ENCODE measurements at places on chromosomes 13 and 19. TPM values are rescaled to one million over a fixed set of nuclear protein-coding genes. Genes with fewer than 3 reads are reported as not detected.

PGLYRP2 gene
- total RNA-seq: not detected

ZNF226 gene
- 17.9 TPM for total RNA-seq

CEACAM7 gene
- total RNA-seq: 753 TPM

ANGPTL8 gene
- not detected for total RNA-seq

- DNase-seq: no peak
Observed at GRCh38 chr13:102960959-102961358, 105.3 kb downstream of the SLC10A2 start.

- DNase-seq: peak; percentile 43
Observed at GRCh38 chr13:44050450-44051063, 170.9 kb downstream of the LACC1 start.

DNA sequence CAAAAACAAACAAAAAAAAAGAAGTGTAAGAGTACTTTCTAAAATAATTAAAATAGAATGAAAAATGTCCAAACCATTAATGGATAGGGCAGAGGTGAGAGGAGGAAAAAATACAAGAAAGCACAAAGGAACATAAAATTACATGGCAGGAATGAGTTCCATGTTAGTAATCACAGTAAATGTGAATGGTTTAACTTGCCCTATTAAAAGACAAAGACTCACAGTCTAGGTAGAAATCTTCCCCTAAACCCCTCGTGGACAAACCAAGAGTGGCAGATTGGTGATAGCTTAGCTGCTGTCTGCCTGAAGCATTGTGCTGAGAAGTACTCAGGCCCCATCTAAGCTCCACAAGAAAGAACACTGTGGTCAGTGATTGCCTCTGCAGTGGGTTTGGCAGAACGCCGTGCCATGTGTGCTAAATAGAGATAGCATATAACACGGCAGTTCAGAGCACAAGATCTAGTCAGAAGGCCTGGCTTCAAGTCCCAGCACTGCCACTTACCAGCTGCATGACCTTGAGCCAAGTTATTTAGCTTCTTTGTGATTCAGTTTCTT is 103.5 kb downstream of the DPF1 start:
- no peak for DNase-seq

DNA sequence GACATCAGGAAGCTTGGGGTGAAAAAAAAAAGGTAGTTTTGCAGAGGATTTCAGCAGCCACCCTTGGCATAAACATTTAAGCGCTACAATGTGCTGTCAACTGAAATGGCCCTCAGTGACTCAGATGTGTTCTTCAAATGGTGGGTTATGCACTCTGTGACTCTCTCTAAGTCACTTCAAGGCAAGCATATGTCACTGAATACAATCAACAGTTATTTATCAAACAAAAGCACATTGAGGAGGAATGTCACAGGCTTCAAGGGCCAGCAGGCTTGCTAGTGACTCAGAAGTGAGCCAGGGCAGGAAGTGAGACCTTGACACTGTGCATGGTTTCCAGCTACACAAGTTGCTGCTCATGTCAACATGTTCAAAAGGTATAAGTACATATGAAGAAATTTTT is 523.7 kb upstream of the HTR2A start:
- no peak for DNase-seq

GRCh38 chr19:56253737-56254136 is 18.8 kb upstream of the EDDM13 start:
- DNase-seq: no peak
